ENCODE measurements at places on chromosomes 6 and 20. TPM values are rescaled to one million over a fixed set of nuclear protein-coding genes. Genes with fewer than 3 reads are reported as not detected.

The OLIG3 gene
- not detected for polyA plus RNA-seq

The PPP1R16B gene
- polyA plus RNA-seq: 0.34 TPM

The ZBTB46 gene
- 0.33 TPM for polyA plus RNA-seq

The SCUBE3 gene
- 24.0 TPM for polyA plus RNA-seq

The ABT1 gene
- polyA plus RNA-seq: 17.6 TPM

The CST2 gene
- 1.6 TPM for polyA plus RNA-seq

The CALHM4 gene
- not detected for polyA plus RNA-seq

The BTNL2 gene
- not detected for polyA plus RNA-seq

The RSPO3 gene
- 4.1 TPM for polyA plus RNA-seq
